ENCODE measurements at places on chromosomes 4 and X.

GRCh38 chr4:37839426-37839825, 12.9 kb downstream of the PGM2 start:
- no peak for DNase-seq

GRCh38 chr4:7297881-7298280, 105.5 kb downstream of the SORCS2 start:
- DNase-seq, result no peak

DNA sequence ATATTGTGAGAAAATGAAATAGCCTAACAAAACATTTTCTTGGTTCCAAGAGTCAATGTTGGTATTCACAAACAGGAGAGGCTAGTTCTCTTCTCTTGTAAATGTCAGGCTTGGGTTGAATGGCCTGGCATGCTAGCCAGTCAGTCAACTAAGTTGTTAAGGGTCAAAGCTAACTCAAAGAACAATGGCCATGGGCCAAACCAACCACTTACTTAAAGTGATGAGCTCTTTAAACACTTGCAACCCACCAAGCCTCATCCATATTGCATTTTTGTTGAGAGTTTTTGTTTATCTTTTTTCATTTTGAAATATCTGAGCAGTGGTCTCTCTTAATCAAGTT, 394.5 kb downstream of the RAB28 start:
- no peak for DNase-seq

DNA sequence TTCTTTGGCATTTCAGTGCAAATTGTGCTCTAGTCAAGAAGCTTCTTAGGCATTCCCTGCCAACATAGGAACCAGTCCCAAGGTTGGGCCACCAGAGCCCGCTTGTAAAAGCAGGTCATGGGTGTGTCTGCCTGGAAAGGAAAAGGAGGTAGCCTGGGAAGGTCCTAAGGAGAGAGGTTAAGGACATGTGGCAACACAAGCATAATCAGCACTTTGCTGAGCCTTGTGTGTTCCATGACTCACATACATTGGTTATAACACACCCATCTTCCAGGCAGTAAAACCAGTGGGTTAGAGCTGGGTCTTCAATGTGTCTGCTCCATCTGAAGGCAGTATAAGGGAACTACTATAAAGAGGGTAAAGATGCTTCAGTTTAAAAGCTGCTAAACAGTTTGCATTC, 165.0 kb downstream of the FHIP1A start:
- DNase-seq, result no peak

- peak; percentile 22 for DNase-seq
Observed at GRCh38 chr4:8594097-8595038, 1.8 kb downstream of the CPZ start.

DNA sequence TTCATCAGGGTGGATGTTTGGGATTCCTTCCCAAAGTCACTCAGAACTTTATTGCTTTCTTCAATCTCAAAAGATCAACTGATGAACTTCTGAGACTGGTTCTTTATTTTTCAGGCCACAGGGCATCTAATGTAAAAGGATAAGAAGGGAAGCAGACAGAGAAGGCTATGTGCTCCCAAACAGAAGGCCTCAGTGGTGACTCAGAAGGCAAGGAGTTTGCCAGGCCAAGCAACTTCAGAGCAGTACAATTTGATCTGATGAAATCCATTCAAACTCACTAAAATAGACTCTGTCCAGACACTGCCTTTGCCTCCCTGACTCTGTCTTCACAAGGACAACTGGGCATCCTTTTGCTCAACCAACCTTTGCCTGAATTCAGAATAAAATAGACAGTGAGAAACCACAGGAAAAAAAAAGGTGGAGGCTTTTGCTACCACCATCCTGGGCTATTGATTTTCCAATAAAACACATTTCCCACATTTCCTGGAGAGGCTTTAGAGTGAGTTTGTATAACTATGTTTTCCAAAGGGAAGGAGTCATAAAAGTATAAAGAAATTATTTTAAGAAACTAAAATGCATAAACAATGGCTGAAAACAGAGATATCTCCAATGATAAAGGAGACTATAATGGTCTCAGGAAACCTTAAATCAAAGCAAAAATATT, 55.2 kb downstream of the ARHGEF6 start:
- DNase-seq, result no peak

GRCh38 chrX:50471390-50471789, 765 bp upstream of the DGKK start:
- no peak for DNase-seq

DNA sequence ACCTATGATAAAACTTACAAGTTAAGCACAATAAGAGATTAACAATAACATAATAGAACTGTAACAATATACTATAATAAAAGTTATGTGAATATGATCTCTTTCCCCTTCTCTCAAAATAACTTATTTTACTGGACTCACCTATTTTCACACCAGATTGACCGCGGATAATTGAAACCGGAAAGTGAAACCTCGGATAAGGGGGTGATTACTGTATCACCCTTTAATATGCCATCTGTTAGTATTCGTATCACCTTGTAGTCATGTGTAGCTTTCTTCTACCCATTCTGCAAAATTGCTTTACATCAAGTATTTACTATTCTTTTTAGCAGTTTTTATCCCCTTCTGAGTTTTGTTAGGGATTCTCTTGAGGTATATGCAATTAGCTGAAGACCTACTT, 1.8 kb downstream of the SPCS3 start:
- no peak for DNase-seq

DNA sequence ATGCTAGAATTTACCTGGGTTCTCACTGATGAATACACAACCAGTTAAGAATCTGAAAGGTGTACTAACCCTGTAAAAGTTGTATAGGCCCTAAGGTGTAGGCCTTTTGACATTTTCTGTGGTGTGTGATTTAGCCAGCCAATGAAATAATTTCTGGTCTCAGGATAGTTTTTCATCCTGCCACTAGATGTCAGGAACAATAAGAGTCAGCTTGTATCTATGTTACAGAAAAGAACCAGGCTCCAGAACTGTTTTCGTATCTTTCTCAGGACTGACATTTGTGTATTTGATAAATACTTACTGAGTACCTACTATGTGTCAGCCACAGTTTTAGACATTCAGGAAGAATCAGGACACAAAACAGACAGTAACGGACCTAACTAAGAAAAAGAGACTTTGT, 673.6 kb upstream of the TENM3 start:
- DNase-seq, result no peak

- no peak for DNase-seq
Observed at GRCh38 chr4:1760521-1761071, 32.5 kb upstream of the FGFR3 start.

Data from activated T-cell treated with anti-CD3 and anti-CD28 coated beads, Interleukin-2, amount 50 U/mL, for 72 hours (primary cell).